ENCODE measurements at places on chromosomes 11 and 22. TPM values are rescaled to one million over a fixed set of nuclear protein-coding genes. Genes with fewer than 3 reads are reported as not detected.

DNA sequence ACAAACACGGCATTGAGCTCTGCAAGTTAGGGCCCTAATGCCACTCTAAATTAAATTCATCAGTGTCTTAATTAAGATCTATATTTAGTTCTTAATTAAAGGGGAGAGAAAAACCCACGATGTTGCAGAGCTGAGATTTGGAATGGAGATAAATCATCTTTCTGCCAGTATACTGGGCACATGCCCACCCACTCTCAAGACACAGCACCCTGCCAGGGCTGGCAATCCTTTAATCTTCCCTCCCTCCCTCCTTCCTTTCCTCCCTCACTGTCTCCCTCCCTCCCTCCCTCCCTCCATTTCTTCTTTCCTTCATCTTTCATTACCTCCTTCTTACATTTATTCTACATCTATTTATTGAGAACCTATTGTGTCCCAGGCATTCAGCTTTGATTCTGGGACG is 194.8 kb downstream of the BUD13 start:
- no peak for ATAC-seq

Gene CDC42EP1
- total RNA-seq, result 2.3 TPM

- no peak for ATAC-seq
Observed at GRCh38 chr22:39819429-39819828, 74.1 kb downstream of the ENTHD1 start.

GRCh38 chr11:13694115-13694514 is 25.6 kb downstream of the FAR1 start:
- ATAC-seq, result no peak

DNA sequence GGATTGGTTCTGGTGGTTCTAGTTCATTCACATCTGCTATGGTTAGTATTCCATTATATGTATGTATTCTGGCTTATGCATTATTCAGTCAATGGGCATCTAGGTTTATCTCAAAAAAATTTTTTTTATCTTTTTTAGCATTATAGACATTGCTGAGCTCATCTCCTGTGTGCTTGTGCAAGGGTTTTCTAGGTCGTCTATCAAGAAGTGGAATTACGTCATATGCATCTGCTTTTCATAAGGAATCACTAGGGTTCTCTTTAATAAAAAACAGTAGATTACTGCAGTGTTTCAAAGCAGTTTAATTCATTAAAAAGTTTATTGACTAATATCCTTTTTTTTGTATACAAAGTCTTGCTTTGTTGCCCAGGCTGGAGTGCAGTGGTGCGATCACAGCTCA is 21.3 kb downstream of the TBC1D22A start:
- ATAC-seq, result no peak

GRCh38 chr11:1852271-1852876 is 510 bp upstream of the LSP1 start:
- no peak for ATAC-seq

DNA sequence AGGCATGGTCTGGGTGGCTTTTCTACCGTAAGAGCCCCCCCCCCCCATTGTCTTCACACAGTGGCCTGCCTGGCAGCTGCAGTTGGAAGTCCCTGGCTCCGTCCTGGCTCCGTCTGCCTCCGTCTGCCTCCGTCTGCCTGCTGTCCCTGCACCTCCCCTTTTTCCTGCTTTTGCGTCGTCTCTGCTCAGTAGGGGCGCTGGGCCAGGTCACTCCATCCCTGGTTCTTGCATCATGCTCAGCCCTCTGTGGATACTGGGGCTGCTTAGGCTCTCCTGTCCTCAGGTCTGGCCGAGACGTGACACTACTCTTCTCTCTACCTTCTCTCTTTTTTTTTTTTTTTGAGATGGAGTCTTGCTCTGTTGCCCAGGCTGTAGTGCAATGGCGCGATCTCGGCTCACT is 27.8 kb downstream of the AP2A2 start:
- no peak for ATAC-seq

Measured in activated T-helper 17 cell treated with anti-CD3 and anti-CD28 coated beads, Interleukin-2, amount 50 U/mL, for 72 hours (primary cell).